ENCODE measurements at places on chromosomes 2 and 18.
A peak's percentile ranks its signal among the peaks of the same experiment; 100 is the strongest.

DNA sequence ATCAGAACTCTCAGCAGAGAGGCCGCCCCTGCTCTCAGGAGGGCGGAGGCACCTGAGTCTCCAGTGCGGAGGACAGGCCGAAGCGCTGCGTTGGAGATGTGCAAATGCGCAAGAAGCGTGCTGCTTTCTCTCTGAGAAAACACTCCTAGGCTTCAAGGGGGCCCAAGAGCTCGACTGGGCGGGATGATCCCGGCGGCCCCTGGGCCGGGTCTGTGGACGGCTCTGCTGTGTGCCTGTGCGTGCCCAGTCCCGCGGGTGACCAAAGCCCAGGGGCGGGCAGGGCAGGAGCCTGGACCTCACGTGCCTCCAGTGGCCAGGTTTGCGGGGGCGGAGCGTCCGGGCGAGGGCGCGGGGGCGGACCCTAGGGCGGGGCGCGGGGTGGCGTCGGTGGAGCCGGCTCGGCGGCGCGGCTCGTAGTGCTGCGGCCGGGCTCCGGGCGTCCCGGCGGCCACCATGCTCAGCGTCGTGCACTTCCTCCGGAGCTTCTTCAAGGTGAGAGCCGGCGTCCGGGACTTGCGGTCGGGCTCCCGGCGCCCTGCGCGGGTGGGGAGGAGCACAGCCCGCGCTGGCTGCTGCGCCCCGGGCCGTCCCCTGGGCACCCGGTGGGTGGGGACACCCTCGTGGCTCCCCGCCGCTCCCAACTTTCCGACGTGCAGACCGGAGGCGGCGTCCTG lies at the start of gene ARHGEF4:
ARHGEF4 (plus strand) TSS at position 414 of the 674 bp plus-strand sequence; CDS start at position 454, 40 bp downstream.
- no peak for DNase-seq

DNA sequence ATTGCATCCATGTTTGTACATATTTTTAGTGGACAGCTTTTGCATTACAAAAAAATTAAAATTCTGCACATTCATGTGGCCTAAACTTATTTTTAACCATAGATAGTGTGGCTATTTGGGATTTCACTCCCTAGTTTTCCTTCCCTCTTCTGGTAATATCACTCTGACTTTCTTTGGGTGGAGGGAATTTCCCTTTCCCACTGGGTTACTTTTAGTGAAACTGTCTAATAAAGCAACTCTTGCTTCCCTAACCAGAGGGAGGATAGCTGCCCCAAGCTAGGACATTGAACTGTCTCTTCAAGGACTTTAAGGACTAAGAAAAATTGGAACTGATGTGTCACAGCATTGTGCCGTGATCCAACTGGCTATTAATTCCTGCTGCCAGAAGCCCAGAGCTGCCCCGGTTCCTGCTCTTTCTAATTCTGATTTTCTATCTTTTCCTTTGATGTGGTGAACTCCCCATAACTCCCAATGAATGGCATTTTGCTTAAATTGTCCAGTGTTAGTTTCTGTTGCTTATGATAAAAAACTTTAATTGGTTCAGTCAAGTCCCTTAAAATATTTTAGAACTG lies 20.0 kb upstream of the EFR3B start:
- no peak for DNase-seq

GRCh38 chr2:63680455-63680854 lies 91.7 kb downstream of the MDH1 start:
- no peak for DNase-seq

DNA sequence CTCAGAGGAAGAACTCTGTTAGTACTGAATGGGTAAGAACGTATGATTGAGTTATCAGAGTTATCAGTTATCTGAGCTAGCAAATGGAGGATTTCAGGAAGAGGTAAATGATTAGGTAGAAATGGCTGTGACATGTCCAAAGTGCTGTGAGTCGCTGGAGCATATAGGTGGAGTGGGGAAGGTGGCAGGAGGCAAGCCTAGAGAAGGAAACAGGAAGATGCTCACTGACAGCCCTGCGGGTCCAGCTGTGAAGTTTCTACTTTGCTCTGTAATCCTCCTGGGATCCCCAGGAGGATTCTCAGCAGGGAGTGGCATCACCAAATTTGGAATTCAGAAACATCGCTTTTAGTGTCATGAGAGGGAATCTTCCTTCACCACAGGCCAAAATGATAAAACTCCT lies 52.0 kb downstream of the GYPC start:
- no peak for DNase-seq

DNA sequence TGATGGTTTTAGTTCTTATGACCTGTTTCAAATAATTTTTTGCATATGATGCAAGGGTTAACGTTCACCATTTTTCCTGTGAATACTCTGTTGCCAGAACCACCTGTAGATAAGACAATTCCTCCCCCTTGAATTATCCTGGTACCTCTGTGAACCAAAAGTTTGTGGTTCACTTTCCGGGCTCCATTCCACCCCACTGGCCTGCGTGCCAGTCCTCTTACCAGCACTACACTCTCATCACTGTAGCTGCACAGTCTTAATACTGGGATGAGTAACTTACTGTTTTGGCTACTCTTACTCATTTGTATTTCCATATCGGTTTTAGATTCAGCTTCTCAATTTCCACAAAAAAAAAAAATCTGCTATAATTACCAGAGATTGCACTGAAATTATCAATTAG lies 34.4 kb downstream of the AFG3L2 start:
- DNase-seq: no peak

DNA sequence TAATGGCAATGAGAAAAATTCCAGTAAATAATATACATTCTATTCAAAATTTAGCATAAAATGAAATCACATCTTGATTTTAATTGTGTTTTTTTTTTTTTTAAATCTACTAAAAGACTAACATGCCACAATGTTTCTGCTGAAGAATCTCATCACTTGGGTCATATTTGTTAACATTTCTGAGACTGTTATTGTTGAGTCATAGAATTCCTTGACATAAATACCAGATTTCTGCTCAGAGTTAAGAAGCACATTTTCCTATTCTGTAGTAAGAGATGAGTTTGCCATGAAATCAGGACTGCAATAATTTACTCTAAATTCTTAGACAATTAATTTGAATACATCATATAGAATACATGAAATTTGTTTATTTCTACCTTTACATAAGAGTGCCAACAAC lies 154.9 kb upstream of the KYNU start:
- DNase-seq: no peak

DNA sequence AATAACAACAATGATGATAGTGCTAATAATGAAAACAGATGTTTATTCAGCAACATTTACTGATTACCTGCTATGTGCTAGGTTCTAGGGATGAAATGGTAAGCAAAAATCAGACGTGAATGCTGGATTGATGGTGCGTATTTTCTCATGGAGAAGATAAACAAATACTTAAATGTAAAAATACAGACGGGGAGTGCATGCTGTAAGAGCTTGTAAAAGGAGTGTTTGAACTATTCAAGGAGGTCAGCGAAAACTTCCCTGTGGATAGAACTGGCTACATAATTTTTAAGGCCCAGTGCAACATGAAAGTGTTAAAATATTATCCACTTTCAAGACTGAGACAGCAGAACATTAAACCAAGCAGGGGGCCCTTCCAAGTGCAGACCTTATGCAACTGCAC lies 22.1 kb downstream of the MTX2 start:
- DNase-seq: no peak

DNA sequence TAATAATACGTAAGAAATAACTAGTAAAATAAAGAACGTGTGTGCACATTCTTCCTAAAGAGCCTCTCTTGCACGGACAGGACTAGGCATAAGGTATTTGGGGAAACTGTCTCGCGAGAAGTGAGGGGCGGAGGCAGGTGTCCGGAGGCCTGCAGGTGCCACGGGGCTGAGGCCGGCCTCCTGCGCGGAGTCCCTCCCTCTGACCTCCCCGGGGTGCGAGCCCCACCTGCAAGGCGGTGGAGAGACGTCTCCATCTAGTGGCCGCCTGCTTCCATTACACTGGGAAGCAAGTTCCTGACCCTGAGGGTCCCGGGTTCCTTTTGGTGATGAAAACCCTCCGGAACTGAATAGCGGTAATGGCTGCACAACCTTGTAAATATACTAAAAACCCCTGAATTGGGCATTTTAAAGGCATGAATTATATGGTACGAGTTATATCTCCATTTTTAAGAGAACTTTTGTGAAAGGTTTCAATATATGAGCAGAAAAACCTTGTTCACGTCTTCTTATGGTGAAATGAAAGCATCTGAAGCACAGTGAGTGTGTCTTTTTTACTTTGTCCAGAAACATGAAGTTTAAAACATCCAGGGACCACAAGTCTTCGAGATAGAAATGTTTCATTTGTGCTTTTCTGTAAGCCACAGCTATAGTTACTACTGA lies 35.5 kb upstream of the CTDP1 start:
- peak; percentile 51 for DNase-seq

- no peak for DNase-seq
These were observed 22.7 kb downstream of the KDSR start for GRCh38 chr18:63344263-63344662.

- DNase-seq: no peak
These were observed 292.5 kb downstream of the NDUFA10 start for GRCh38 chr2:239732666-239733010.

- DNase-seq: no peak
These were observed 164.1 kb downstream of the KIAA1328 start for GRCh38 chr18:36993068-36993467.

DNA sequence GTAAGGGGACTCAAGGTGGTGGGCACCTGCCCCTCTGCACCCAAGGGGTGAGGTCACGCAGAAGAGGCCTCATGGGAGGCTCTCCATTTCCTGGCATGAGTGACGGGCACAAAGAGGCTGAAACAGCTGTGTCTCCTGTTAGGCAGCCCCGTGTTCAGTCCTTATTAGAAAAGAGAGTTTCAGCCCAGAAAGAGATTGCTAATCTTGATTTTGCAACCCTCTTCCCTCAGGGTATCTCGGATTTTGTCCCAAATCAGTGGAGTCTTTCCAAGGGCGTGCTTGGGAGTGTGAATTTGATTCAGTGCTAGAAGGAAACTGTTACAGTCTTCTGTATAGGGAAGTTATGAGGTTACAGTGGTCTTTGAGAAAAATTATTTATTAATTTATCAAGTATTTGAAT lies 10.4 kb downstream of the TNFRSF11A start:
- no peak for DNase-seq

- no peak for DNase-seq
These were observed 3.9 kb upstream of the TYMS start for GRCh38 chr18:653512-653911.

- no peak for DNase-seq
These were observed 40.7 kb downstream of the EIF5B start for GRCh38 chr2:99377879-99378278.

- DNase-seq: no peak
These were observed at the start of gene CPLX4 for GRCh38 chr18:59318460-59319050. TSS of gene CPLX4 (minus strand) at chr18:59318649. CDS start at chr18:59318462, 187 bp downstream.

DNA sequence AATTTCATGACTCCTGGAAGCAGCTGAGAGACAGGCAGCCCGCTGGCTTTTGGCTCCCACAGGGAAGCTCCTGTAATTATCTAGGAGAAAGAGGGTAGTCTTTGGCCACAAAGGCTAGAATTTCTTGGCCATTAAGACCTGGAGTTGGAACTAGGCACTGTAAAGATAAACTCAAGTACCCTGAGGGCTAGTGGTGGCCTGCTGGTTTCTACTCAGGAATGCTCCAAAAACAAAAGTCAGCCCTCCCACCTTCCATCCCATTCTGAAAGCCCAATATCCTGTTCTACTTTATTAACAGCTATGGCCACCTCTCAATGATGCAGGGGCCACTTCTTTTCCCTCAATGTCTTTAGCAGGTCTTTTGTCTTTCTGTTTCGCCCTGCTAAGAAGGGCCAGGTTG lies 34.0 kb upstream of the CYP26B1 start:
- DNase-seq: no peak

DNA sequence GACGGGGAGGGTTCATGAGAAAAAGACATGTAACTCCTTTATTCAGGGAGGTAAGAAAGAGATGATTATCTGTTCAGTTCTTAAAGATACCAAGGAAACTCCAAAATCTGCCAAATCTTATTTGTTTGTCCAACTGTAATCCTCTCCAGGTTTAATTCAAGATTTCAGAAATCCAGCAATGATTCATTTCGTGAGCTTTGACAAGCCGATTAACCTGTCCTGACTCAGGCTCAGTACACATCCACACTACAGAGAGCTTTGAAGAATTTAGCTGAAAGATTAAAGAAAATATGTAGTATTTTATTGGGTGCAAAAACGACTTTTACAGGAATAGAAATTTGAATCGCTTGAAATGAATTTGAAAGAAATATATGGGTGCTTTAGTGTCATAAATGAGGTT lies 1.1 kb downstream of the SPAG16 start:
- DNase-seq: no peak

DNA sequence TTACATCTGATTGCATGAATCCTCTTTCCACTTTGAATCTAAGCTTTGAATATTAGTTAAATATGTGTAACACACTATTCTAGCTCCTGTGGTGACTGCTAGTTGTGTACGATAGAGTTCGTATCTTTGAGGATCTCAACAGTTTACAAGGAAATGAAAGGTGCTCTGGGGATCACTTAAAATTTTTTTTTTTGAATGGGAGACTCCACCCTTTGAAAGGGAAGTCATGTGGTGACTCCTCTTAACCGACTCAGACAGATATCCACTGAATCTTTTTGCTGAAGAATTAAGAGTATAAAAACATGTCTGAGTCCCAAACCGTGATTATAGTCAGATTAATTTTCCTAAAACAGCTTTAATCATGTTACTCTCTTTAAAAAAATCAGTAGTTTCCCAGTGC lies 4.0 kb downstream of the CLIP4 start:
- no peak for DNase-seq

GRCh38 chr2:11716689-11717321 lies 29.6 kb upstream of the LPIN1 start:
- no peak for DNase-seq

DNA sequence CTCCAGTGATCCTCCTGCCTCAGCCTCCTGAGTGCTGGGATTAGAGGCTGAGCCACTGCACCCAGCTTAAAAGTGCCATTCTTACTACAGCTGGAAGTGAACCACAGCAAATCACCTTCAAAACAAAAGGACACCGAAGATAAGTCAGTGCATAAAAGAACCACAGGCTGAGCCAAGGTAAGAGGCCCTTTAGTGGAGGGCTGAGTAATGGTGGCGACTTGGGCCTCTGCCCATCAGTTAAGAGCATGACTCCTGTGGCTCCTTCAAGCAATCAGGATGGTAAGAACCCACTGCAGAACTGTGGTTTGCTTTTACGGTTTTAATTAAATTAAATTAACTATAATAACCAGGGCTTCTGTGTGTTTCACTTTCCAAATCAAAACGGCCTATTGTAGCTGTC lies 75.1 kb downstream of the CTAGE1 start:
- no peak for DNase-seq

DNA sequence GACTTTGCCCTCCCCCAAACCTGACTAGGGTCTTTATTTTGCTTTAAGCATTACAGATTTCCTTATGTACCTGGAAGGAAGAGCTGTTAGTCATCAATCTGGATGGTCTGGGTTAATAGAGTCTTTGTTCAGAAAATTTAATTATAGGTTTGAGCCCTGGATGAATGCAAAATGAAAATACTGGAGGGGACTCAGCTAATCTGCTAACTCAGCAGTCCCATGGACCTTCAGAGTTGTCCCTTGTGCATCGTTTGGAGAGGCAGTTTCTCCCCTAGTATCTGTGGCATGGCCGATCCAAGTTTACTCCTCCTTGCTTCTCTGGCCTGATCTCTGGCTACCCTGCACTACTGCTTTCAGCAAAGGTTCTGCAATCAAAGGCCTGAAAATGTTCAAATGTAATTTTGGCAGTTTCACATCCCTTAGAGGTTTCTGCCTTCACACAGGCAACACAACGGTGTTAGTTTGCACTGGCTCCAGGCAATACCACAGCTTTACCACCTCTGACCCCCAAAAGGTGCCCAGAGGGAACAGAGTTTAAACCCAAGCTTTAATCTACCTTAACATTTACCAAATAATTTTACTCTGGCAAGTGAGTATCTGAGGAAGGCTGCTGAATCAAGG lies 134.3 kb downstream of the THADA start:
- DNase-seq: no peak
